ENCODE measurements at places on chromosomes 2 and 18.

- no peak for DNase-seq
Measured at GRCh38 chr2:25912851-25913695, 34.8 kb upstream of the ASXL2 start.

GRCh38 chr2:119230219-119231185, 6.9 kb downstream of the STEAP3 start:
- no peak for DNase-seq

DNA sequence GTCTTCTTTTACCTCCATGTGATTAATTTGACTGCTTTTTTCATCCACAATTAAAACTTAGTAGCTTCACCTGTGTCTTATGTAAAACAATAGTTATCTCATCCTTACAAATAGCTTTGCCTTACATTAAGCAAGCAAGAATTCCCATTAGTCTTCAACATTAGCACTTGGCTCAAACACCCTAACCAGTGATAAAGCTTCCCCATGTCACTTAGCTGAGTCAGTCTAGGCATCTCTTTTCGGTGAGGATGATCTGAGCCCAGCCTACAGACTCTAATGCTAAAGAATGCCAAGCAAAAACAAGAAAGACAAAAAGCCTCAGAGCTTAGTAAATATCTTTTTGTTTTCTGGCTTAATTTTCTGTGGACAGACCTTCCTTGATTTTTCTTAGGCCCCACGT, 26.1 kb downstream of the GAD1 start:
- no peak for DNase-seq

DNA sequence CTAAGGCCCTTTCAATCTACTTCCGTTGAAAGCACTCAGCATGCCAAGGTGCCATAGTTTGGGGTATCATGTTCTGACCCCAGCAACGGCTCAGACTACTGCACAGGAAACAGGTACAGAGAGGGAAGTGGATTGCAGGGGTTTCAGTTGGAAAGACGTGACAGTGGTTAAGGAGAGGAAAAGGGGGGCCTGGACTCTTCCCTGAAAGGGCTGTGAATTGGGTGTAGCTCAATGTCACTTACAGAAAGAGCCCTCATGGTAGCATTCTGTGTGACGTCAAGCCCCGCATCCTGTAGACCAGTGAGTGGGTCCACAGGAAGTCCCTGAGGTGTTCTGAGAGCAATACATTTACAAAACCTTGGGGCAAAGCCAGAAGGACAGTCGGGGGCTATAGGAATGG, 121.5 kb upstream of the GYPC start:
- no peak for DNase-seq

DNA sequence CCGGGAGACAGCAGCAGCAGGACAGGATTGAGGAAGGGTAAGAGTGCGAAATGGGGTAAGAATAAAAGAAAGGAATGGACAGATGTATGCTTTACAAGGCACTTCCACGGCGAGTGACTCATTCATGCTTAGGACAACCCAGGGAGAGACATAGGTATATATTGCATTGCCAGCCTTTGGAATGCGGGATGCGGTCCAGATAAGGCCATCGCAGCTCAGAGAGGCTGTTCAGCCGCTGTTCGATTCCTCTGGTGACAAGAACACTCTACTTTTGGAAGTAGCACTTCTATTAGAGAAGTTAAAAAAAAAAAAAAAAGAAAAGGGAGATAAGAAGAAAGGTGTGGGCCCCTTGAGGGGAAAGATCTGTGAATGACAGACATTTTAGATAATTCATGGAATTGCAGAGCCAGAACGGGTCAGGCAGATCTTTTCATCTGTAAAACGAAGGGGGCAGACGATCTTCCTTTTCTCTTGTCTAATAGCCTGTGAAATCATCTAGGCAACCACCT, 819 bp upstream of the NCOA1 start:
- no peak for DNase-seq

DNA sequence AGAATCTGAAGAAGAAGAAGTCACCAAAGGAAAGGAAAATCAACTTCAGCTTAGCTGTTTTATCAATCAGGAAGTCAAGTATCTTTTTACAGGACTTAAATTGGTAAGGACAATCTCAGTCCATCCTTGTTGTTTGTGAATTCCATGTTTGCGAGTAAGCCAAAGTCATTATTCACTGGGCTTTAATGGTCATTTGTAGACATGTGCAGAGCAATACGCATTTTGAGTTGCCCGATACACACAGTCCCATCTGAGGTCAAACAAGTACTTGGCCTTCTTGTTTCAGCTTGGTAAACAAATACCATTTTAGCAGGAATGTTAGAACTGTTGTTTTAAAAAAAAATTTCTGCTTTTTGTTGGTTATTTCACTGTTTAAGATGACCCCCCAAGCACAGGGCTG, 40.9 kb downstream of the USP14 start:
- DNase-seq, result no peak

All from GM12864 (cell line).